ENCODE measurements at places on chromosomes 5 and 9.

- no peak for ATAC-seq
- no peaks in the 10 kb centered on the region for H3K36me3 ChIP-seq
- H3K27me3 ChIP-seq = peaks cover 5% of the 10 kb centered on the region
- no peaks in the 10 kb centered on the region for H3K4me1 ChIP-seq
These were observed 96.8 kb upstream of the PJA2 start for GRCh38 chr5:109506556-109506955.

DNA sequence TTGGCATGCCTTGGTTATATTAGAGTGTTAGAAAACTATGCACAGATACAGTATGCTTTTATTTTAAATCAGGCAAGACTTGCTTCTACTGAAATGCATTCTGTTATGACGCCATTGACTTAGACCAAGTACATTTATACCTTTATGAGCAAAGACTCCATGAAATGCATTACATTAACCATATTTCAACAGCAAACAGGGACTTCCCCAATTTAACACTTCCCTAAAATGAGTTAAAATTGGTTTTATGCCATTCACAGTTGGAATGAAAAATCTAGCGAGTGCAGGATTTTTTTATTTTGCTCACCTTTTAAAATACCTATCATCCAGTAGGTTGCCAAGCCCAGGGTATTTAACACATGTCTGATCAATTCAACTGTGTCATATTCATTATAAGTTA, 272.1 kb upstream of the IZUMO3 start:
- no peaks in the 10 kb centered on the region for H3K27me3 ChIP-seq
- no peak overlapping the region for H3K4me3 ChIP-seq
- no peak for ATAC-seq

- no peak overlapping the region for H3K27ac ChIP-seq
- H3K36me3 ChIP-seq = peaks cover 8% of the 10 kb centered on the region
- H3K4me1 ChIP-seq = peaks cover 27% of the 10 kb centered on the region
- H3K4me3 ChIP-seq = no peak overlapping the region
These were observed 55.2 kb upstream of the ZNF622 start for GRCh38 chr5:16520841-16521240.

GRCh38 chr5:118033686-118034338, 954.5 kb downstream of the DTWD2 start:
- no peaks in the 10 kb centered on the region for H3K36me3 ChIP-seq
- no peak overlapping the region for H3K27ac ChIP-seq
- no peaks in the 10 kb centered on the region for H3K4me1 ChIP-seq
- no peak for ATAC-seq

GRCh38 chr9:121478816-121479676, 20.6 kb downstream of the GGTA1 start:
- H3K36me3 ChIP-seq = no peaks in the 10 kb centered on the region
- no peaks in the 10 kb centered on the region for H3K4me1 ChIP-seq
- no peak overlapping the region for H3K4me3 ChIP-seq
- H3K27me3 ChIP-seq = peaks cover 7% of the 10 kb centered on the region
- no peak for ATAC-seq
